ENCODE measurements at places on chromosomes 12 and 14. TPM values are rescaled to one million over a fixed set of nuclear protein-coding genes. Genes with fewer than 3 reads are reported as not detected.
A peak's percentile ranks its signal among the peaks of the same experiment; 100 is the strongest.

- DNase-seq, result peak; percentile 47
- H3K36me3 ChIP-seq, result no peaks in the 10 kb centered on the region
- H3K4me1 ChIP-seq, result no peaks in the 10 kb centered on the region
Measured at GRCh38 chr14:102579696-102580549, 12.5 kb upstream of the RCOR1 start.

DNA sequence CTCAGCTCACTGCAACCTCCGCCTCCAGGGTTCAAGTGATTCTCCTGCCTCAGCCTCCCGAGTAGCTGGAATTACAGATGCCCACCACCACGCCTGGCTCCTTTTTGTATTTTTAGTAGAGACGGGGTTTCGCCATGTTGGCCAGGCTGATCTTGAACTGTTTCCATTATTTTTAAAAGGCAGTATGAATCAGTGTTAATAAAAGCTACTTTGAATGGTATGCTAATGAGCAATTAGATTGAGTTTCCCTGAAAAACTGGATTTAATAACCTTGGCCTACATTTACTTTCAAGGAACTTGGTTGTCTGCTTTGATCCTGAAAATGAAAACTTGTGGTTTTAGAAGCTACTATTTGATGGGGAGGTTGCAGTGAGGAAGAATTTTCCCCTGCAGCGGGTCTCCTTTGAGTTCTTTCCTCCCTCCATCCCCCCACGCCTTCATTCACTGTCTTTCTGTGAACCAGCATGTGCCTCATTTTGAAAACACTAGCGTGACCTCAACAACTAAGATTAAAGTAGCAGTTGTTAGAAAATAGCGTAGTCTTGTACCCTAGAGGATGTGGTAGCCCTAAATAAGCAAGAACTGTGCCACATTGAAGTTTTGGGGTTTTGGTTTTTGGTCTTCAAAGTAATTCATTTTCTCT lies 17.8 kb upstream of the RPS6KA5 start:
- H3K27ac ChIP-seq, result no peak overlapping the region
- no peaks in the 10 kb centered on the region for H3K4me1 ChIP-seq
- no peaks in the 10 kb centered on the region for H3K27me3 ChIP-seq
- no peaks in the 10 kb centered on the region for H3K36me3 ChIP-seq
- H3K4me3 ChIP-seq, result no peak overlapping the region
- no peak for DNase-seq

- H3K4me1 ChIP-seq, result peaks cover 29% of the 10 kb centered on the region
- no peak overlapping the region for H3K27ac ChIP-seq
- H3K36me3 ChIP-seq, result no peaks in the 10 kb centered on the region
- DNase-seq, result no peak
Measured at GRCh38 chr12:114481200-114481535, 75.2 kb upstream of the TBX5 start.

SCARB1 gene
- 28.0 TPM for total RNA-seq

Measured in lung (tissue), 17 donors.